ENCODE measurements at places on chromosomes 4 and X. TPM values are rescaled to one million over a fixed set of nuclear protein-coding genes. Genes with fewer than 3 reads are reported as not detected.

Gene COL4A6
- not detected for total RNA-seq

Gene AKAP14
- total RNA-seq: not detected

Gene AFAP1
- under 0.01 TPM for total RNA-seq

Gene USP46
- 5.7 TPM for total RNA-seq

Gene KLHL4
- total RNA-seq: under 0.01 TPM

Gene FRYL
- total RNA-seq: 47.1 TPM

Gene NAAA
- total RNA-seq: 49.3 TPM

Gene ADH1A
- total RNA-seq: not detected

Gene CAPN6
- under 0.01 TPM for total RNA-seq

Gene CD38
- total RNA-seq: 29.9 TPM

Gene PDGFC
- total RNA-seq: 16.4 TPM

Gene HUWE1
- 105 TPM for total RNA-seq

Gene ZNF711
- total RNA-seq: 19.1 TPM

Gene F8A3
- total RNA-seq: 1.1 TPM

Gene ARHGAP24
- total RNA-seq: 0.27 TPM

Gene SPANXC
- not detected for total RNA-seq

Gene MAGEE2
- 0.27 TPM for total RNA-seq

Gene COMMD8
- total RNA-seq: 5.7 TPM

Gene HSD17B13
- 0.27 TPM for total RNA-seq

Gene TRO
- 38.8 TPM for total RNA-seq

Gene MAD2L1
- 8.6 TPM for total RNA-seq

Gene GLOD5
- total RNA-seq: 0.27 TPM

Gene PHF8
- total RNA-seq: 39.3 TPM

Gene ITIH6
- not detected for total RNA-seq

Gene IGSF1
- under 0.01 TPM for total RNA-seq

Gene LNX1
- 1.6 TPM for total RNA-seq

Gene NDST4
- total RNA-seq: not detected

Gene SASH3
- 96.9 TPM for total RNA-seq

Gene ADRA2C
- total RNA-seq: 0.54 TPM

Gene GABRG1
- total RNA-seq: not detected

Gene NUDT10
- total RNA-seq: 9.4 TPM

Gene PROM1
- 264 TPM for total RNA-seq

Gene CTAG1A
- total RNA-seq: not detected

Gene SPINK2
- 209 TPM for total RNA-seq

Gene GUCY1B1
- 29.6 TPM for total RNA-seq

Gene HDX
- 2.2 TPM for total RNA-seq

Data from hematopoietic multipotent progenitor cell (in vitro differentiated cells).